ENCODE measurements at places on chromosomes 3 and 15.

- no peak for DNase-seq
Observed at GRCh38 chr15:41917767-41918430, 24.0 kb upstream of the SPTBN5 start.

- DNase-seq: no peak
Observed at GRCh38 chr3:150631515-150632221, 28.5 kb downstream of the SELENOT start.

- no peak for DNase-seq
Observed at GRCh38 chr3:78462021-78462420, 1305.8 kb downstream of the ROBO1 start.

- DNase-seq: no peak
Observed at GRCh38 chr15:45641999-45642932, 7.4 kb downstream of the SQOR start.

GRCh38 chr3:16653712-16654111, 48.5 kb upstream of the DAZL start:
- no peak for DNase-seq

DNA sequence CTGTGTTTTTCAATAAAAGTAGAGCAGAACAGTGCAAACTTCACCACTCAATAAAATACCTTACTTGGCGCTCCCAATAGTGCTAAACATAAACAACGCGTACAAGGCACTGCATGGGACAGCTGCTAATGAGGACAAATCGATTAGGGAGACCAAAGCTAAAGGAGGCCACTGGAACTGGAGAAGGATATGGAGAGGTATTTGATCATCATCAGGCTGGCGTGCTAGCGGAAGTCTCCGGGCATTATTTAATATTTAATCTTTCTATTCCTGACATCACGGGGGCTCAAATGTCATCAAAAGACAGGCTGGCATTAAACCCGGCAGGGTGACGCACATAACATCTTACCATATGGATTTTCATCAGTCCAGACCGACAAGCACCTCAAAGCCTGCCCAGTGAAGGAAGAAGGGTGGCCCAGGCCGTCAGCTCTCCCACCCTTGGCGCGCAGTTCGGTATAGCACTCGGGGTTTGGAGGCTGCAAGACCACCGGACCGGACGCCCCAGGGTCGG, 604 bp downstream of the CCPG1 start:
- peak; percentile 1 for DNase-seq

DNA sequence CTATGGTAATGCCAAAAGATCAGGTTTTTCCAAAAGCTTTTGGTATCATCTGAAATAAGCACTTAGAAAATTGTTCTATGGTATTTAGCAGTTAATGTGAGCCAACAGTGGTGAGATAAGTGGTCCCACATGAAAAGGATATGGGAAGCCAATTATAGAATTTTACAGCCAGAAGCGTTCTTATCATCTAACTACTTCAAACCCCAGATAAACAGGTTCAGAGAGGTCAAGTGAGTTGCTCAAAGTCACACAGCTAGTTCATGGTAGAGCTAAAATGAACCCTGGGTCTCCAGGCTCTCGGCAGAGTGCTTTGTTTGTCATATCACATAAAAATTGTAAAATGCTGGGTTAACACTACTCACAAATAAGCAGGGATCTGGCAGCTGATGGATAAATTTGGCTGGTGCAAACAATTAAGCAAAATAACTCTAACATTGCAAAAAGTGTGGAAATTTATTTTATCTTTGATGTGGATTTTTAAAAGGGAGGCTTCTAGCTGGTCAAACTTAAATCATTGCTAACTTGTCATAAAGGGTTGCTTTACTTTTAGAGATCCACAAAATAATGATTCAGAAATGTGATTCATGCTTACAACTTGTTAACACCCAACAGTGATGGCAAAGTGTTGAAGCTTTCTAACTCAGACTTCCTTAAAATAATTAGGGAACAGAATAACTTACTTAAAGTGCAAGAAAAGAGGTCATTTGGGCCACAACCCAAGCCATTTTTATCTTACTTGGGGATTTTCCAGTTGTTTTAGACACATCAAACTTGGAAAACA, 202.8 kb upstream of the TBC1D5 start:
- no peak for DNase-seq

DNA sequence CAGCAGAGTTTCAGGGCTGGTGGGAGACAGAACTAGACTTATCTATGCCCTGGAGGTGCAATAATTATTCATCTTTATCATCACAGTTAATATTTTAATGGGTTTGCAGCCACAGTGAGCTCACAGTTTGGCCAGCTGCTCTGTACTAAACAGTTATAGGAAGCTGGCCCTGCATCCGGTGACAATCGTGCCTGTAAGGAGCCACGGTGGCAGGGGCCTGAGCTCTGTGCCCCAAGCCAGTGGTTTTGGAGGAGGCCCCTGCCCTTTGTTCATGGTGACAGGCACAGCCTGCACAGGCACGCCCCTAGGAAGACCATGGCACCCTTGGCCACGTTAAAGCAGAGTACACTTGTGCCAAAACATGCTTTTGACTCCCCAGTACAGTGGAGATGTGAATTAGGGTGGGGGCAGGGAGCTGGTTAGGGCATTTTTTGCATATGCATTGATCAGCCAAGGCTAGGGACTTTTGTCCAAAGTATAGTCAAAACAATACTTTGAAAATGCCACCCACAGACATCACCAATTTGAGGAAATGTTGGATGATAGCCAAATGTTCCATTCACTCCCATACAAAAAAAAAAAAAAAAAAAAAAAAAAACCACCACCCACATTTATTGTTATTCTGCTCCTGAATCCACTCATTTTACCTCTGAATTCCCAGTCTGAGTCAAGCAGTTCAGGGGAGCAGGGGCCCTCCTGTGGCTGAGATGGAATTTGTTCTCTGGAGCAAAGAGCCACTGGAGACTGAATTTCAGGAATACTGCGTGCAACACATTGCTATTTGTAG, 3.4 kb upstream of the RFTN1 start:
- DNase-seq: no peak

- no peak for DNase-seq
Observed at GRCh38 chr3:102485701-102486100, 50.9 kb downstream of the ZPLD1 start.

DNA sequence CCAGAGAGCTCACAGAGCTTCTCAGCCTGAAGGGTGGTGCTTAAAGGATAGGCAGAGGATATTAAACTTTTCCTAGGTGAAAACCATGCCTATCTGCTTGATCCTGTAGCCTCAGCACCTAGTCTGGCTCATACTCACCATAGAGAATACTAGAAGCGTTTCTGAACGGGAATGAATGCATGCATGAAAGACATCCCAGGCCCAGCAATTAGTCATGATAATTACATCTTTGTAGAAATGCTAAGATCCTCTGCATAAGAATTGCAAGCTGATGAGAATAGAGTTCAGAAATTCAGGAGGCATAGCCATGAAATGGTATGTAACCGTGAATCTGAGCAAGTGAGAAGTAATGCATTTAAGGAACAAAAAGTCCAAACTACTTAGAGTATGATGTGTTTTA, 5.9 kb upstream of the TMEM108 start:
- DNase-seq: no peak

GRCh38 chr3:36366308-36366707, 14.0 kb upstream of the STAC start:
- DNase-seq: no peak

- no peak for DNase-seq
Observed at GRCh38 chr3:169663951-169664820, 674 bp upstream of the MECOM start.

GRCh38 chr3:16090024-16090423, 84.5 kb upstream of the GALNT15 start:
- DNase-seq: no peak

- no peak for DNase-seq
Observed at GRCh38 chr3:36992806-36993325, at the start of gene EPM2AIP1. Gene EPM2AIP1 (minus strand): TSS chr3:36993131. CDS start chr3:36993077, 54 bp downstream.
